NCI-H748 treated with DMSO at 0.1 percent for 48 hours (cell line): ENCODE measurements at places on chromosomes 5 and 9.

GRCh38 chr5:68531970-68532369 lies 316.4 kb downstream of the PIK3R1 start:
- no peak for DNase-seq

DNA sequence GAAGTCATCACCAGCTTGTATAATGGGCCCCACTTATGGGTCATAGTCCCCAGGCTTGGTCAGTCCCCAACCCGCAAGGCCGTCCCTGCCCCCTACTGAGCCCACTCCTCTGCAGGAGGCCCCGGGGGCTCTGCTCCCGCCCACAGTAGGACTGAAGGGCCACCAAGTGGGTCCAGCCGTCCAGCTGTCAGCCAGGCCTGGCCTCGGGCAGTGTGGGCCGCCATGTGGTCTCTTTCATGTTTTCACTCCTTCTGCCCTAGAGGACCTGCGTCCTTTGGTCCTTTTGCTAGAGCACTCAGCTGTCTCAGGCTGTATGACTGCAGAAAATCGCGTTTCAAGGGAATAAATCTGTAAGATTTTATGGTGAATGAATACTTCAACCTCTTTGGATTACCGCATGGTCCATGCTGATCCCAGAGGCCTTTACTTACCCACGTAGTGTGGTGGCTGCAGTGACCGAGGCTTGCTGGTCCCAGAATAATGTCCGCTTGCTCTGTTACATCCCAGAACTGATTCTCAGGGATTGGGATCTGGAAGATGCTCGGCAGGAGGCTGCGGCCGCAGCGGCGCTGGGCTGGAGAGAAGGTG lies 105.7 kb upstream of the FAM120A start:
- DNase-seq, result no peak

- DNase-seq, result peak; percentile 47
These were observed 124.8 kb downstream of the RANBP17 start for GRCh38 chr5:170986598-170986997.

DNA sequence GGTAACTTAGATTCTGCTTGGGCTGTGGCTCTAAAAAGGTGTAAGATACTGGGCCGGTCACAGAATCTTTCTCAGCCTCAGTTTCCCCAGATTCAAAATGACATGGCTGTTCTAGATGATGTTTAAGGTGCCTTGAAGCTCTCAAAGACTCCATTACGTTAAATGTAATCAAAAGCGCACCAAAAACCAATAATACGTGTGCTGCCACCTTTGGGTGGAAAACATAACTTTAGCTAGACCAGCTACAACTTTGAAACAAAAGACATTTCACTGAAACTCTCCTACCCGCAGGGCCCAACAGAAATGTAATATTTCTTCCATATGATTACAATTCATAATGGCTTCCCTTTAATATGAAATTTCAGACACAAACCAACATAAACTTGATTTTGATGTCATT lies 35.0 kb upstream of the PCSK5 start:
- no peak for DNase-seq
